ENCODE measurements at places on chromosomes 6 and 20.

DNA sequence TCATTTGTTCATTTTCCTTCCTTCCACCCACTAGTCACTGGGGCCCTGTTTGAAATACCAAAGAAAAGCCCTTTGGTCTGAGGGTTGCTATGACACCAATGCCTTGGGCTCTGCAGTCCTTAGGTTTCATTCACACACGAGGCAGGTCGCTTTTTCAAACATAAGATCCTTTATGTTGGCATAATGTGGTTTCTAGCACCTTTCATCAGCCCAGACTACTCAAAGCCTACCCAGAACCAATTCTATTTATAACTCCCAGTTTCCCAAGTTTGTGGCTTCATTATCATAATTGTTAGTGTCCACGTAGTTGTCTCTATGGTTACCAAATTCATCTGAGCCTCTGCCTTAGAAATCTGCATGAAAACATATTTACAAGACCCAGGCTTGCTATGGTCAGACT, 6.6 kb upstream of the TP53RK start:
- DNase-seq = no peak

GRCh38 chr20:17776551-17776950, 76.8 kb downstream of the BANF2 start:
- no peak for DNase-seq

DNA sequence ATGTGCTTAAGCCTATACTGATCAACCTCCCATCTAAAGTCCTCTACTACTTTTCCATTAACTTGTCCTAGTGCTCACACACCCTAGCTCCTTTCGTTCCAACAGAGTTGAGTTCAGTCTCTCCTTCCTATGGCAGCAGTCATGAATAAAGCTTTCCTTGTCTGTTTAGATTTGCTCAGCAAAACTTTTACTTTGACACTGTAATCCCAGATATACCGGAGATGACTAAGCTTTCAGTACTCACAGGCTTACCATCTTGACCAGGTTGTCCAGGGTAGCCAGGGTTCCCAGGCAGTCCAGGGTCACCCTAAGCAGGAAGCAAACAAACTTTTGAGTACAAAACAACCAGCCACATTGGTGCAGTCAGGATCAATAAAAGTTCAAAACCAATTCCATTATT, 90.7 kb downstream of the COL21A1 start:
- no peak for DNase-seq

DNA sequence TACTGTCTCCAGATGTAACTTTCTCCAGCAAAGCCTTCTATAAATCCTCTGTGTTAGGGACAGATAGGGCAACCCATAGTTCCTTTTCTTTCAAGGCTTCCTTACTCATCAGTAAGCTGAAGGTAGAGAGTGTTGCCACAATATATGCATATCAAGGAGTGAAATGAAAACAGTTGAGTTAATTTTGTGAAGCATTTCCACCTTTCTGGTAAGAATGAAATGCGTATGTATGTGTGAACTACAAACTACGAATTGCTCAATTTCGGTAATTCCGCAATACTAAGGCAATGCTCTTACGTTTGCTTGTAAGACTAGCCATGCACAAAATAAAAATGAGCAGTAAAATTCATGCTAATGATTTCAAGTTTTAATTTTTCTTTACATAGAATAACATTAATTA, 61.2 kb upstream of the HBS1L start:
- DNase-seq = no peak

DNA sequence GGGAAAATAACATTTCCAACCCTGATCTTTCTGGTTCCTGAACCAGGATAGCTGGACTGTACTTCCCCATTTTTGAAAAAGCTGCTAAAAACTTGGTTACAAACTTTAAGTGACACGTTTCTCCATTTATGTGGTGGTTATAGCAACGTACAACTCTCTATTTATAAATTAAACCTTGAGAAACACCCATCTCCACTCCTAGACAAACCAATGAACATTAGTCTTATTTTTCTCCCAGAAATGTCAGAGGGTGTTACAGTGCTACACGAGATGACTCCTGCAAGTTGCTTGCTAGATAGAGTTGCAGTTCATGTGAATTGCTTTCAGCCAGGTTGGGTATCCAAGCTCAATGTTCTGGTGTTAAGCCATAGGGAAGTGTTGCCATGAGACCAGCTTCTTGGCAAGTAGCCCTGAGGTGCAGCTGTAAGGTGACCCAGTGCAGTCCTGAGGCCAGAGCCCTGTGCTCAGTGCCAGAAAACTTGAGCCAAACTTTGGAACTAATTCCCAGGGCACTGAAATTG, 51.3 kb upstream of the REV3L start:
- DNase-seq = no peak

DNA sequence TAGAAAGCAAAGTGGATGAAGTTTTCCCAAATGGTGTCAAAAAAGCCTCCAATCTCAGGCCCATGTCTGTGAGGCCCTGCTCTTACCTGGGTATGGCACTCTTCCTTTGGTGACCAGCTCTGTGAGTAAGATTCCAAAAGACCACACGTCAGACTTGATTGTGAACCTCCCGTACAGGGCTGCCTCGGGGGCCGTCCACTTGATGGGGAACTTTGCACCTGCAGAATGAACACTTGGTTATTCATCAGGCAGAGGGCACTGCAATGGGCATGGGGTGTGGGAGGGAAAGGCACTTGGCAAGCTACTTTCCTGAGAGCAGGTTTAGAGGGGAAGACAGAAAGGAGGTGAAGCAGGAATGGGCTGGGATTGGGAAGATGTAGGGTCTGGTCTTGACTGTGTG, 68.7 kb upstream of the TRAF3IP2 start:
- DNase-seq = no peak

DNA sequence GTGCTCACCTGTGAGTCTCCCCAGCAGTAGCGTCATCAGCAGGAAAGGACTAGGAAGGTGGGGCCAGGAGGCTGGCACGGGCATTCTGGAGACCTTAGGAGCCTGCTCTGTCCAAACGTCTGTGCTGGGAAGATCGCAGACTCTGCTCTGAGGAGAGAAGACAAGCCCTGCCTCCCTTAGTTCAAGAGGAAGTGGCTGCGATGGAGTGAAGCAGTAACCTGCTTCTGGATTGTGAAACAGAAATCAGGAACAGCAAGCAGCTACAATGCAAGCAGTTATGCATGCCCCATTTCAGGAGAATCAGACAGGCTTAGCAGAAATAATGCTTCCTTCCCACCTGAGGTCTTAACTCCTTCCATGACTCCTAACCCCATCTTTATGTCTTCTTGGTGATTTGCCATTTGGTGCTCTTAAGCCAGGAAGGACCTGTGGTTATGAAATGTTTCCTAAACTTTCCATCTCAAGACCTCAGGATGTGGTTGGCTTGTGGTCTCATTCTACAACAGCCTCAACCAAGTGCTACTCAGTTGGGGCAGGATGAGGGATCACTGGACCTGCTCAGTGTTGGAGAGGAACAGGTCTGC, at the start of gene SIRPB1:
SIRPB1 (minus strand) TSS at position 149 of the 584 bp plus-strand sequence; CDS start at position 84, 65 bp downstream.
- no peak for DNase-seq

DNA sequence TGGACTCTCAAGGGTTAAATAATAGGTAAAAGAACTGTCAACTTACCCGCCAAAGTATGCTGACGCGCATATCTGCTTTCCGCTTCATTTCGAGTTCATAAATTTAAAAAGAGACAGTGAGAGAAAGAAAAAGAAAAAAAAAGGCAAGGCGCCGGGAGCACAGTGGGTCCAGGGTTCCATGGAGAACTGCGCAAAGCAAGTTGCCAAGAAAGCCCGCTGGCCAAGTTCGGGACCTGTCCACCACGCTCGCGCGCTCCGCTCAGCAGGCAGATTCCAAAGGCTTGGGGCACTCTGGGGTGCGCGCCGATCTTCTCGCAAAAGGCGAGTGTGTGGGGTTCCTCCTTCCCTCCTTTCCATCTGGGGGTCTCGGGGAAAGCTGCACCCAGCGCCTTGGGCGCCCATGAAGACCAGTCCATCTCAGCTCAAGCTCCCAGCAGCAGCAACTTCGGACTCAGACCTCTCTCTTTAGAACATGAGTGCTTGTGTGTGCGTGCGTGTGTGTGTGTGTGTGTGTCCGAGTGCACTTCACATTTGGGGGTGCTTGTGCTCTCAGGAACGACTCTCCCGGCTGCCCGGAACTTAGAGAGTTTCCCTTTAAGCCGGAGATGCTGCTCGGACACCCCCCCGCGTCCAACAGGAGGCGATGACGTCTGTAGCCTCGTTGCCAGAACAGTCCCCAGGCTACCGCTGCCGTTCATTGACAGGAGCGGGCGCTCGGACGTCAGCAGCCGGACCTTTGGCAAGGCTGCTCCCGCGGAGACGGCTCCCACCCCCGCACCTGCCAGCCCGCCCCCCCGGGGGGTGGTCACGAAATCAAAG, 180.0 kb downstream of the TBXT start:
- DNase-seq = peak; percentile 83

DNA sequence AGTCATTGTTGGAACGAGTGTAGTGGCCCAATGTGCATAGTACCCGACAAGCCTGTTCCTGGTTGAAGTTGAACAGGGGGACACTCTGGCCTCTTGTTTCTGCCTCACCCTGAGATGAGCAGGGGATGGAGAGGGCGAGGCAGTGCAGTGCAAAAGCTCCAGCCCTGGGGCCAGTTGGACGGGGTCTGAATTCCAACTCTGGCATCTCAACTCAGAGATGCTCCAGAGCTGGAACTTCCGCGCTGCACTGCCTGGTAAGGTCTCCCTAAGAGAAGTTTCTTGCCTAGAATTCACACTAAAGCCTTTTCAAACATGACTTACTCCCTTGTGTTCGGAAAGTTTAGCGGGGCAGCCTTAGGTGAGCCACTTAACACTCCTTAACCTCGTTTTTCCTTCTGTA, 72.3 kb upstream of the SLC22A1 start:
- no peak for DNase-seq

DNA sequence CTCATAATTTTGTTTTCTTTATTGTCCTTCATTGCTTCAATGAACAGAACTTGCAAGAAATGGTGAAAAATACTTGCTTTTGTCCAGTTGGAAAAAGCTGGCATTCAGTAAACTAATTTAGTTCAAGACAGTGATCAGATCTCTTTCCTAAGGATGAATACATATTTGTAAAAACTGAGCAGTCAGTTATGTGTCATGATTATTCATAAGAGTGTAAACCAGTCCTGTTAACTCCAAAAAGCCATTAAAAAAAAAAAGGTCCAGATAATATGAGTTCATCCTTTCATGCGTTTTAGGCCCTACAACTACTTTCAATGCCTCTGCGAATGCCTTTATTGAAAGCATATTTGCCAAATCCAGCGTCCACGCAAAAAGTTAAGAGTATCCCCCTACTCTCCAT, 609 bp downstream of the PGM3 start:
- peak; percentile 2 for DNase-seq

- no peak for DNase-seq
Observed at GRCh38 chr6:25137916-25138232, 141.3 kb upstream of the CARMIL1 start.

DNA sequence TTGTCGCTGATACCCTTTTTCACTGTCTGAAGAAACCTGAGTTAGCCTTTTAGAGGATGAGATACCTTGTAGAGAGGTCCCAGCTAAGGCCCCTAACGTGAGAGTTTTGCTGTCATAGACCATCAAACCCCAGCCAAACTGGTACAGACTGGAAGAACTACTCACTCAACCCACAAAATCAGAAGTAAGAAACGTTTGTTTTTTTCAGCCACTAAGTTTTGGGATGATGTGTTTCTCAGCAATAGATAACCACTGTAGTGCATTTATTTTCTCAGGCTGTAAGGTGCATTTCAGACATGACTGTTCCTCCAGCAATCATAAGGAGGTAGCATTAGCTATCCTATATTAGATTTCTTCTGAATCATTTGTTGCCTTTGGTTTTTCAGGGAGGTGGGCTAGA, 407.3 kb upstream of the FLRT3 start:
- DNase-seq = no peak

DNA sequence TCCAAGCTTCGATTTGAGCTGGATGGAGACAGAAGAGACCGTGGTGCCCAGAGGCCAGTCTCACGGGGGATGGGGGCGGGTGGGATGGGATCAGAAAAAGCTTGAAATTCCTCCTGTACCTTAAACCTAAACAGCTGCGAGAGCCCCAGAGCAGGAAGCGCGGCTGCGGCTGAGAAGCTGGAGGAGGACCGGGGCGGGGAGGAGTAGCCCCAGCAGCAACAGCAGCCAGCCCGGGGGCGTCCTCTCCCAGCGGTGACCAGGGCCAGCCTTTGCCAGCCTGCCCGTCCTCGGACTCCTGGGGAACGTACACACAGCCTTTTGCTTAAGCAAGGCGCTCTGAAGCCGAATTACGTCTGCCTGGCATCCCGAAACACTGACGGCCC, 17.4 kb upstream of the PRDM13 start:
- no peak for DNase-seq

DNA sequence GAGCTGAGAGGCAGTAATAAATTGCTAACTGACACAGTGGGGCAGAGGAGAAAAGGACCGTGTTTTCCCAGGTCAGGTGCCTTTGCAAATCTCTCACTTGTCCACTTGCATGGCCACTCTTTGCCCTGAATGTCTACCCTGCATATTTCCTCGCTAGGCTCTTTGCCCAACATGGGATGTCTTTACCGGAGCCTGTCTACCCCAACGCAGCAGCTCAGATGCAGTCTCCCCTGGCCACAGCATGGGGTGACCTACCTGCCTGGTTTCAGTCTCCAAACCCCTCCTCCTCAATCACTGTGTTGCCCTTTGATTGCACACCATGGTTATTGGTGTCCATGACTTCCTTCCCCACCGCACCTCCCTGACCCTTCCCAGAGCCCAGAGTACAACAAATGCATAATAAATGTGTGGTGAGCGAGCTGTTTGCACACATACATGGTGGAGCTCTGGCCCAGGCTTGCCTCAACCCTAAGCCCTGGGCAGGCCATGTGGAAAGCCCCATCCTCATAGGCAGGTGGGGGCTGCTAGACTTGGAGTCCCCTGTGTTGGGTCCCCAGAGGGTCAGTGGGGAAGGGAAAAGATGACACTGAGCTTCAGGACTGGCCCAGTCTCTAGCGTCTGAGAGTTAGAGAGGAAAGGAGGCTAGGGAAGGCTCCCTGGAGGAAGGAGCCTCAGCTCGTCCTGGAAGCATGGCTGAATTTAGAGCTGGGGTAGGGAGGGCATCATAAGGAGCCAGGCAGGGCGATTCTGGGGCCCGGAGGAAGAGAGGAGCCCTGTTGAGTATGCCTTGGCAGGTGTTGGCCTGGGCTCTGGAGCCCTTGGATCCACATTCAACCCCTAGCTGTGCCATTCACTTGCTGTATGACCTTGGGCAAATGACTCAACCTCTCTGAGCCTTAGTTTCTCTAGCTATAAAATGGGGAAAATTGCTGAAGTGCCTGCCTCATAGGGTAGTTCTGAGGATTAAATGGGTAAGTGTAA, 4.4 kb upstream of the BPIFB6 start:
- no peak for DNase-seq

GRCh38 chr6:108120311-108120710, 45.5 kb upstream of the NR2E1 start:
- no peak for DNase-seq

- DNase-seq = no peak
Observed at GRCh38 chr6:33903579-33903978, 99.8 kb upstream of the MLN start.
